ENCODE measurements at places on chromosomes 5 and 9. TPM values are rescaled to one million over a fixed set of nuclear protein-coding genes. Genes with fewer than 3 reads are reported as not detected.

- DNase-seq, result no peak
Measured at GRCh38 chr5:10700516-10700915, 60.5 kb downstream of the DAP start.

DNA sequence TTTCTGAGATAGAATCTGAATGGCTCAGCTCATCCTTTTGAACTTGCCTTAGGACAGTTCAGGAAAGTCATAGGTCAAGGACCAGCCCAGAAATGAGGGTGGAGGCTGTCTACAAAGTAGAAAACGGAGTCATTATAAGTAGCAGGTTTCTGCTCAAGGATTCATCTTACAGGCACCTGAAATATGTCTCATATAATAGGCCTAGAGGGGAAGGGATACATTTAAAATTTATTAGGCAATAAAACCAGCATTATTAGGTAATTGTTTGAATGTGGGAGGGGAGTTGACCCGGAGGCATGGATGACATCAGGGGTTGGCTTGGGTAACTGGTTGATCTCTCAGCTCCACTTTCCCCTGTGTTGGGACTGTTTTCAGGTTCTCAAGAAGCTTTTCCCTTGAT lies 11.9 kb upstream of the GALNT10 start:
- no peak for DNase-seq

- no peak for DNase-seq
Measured at GRCh38 chr9:126915281-126915816, 767 bp downstream of the RALGPS1 start.

DNA sequence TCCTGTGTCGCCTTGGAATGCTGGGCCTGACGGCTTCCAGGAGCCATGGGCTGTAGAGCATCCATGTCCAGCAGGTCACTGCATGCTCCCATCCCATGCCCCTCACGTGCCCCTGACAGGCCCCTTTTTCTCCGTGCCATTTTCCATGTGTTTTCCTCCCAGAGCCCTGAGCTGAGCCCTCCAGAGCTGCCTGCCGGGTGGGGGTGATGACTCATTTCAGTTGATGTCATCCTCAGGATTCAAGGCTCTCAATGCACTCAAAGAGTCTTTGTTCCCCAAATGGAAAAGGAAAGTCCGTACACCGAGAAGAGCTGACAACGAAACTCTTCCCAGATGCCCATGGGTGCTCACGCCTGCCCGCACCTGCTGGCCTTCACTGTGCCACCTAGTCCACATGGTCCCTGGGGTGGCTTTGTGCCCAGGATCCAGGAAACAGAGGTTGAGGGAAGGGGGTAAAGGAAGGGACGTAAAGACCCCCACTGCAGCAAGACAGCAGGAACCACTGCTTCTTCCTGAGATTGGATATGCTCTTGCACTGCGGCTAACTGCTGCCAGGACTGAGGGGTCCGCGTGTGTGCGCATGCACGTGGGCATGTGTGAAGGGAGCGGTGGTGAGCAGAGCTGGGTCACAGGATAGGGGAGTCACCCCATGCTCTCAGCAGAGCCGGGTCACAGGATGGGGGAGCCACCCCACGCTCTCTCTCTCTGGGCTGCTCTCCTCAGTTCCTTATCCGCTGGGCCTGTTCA lies 27.6 kb downstream of the COL15A1 start:
- no peak for DNase-seq

DNA sequence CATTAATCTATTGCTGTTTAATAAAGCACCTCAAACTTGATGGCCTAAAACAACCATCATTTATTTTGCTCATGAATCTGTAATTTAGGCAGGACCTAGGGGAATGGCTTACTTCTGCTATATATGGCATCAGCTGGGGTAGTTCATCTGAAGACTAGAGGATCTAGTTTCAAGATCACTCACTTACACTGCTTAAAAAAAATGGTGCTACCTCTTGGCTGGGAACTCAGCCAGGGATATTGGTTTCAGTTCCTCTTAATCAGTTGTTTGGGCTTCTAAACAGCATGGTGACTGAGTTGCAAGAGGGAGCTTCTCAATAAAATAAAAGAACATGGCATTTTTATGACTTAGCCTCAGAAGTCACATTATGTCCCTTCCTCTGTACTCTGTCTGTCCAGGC lies 142.0 kb downstream of the FAM114A2 start:
- peak; percentile 63 for DNase-seq

ZNF366 gene
- 0.18 TPM for total RNA-seq

All from GM12878 (cell line).